ENCODE measurements at places on chromosomes 1 and 21.

GRCh38 chr1:46719689-46720088, 775 bp upstream of the EFCAB14 start:
- DNase-seq, result no peak

GRCh38 chr1:234658138-234658537, 48.2 kb upstream of the IRF2BP2 start:
- no peak for DNase-seq

DNA sequence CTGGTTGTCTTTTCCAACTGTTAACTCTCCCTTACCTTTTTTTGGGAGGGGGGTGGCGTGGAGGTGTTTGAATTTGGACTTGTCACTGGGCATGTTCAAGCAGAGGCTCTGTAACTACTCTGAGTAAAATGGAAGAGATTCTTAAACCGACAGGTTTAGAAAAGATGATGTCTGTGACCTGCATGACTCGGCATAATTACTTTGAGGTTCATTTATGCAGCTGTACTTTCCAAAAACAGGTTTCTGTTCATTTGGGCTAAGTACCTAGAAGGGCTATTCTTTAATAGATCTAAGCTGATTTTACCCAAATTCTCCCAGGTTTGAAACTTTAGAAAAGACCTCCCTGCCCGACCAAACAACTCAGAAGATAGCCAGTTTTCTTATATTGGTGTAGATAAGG, 80.3 kb downstream of the SLC35A3 start:
- DNase-seq, result no peak

DNA sequence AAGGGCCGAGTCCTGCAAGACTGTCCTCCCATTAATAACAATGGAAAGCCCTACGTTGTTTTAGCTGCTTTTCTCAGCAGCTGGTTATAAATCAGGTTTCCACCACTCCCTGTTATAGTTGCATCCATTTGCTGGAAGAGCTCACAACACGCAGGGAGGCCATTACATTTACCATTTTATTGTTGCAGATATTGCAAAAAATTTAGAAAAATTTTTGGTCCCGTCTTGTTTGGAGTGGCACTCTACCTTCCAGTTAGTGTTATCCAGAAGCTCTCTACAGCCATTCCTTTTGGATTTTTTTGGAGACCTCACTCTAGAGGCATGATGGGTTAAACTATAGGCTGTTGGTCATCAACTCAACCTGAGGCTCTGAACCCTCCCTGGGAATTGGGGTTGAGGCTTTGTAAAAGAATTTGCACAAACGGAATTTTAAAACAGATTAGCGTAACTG, 1532.1 kb upstream of the TPTE start:
- no peak for DNase-seq

DNA sequence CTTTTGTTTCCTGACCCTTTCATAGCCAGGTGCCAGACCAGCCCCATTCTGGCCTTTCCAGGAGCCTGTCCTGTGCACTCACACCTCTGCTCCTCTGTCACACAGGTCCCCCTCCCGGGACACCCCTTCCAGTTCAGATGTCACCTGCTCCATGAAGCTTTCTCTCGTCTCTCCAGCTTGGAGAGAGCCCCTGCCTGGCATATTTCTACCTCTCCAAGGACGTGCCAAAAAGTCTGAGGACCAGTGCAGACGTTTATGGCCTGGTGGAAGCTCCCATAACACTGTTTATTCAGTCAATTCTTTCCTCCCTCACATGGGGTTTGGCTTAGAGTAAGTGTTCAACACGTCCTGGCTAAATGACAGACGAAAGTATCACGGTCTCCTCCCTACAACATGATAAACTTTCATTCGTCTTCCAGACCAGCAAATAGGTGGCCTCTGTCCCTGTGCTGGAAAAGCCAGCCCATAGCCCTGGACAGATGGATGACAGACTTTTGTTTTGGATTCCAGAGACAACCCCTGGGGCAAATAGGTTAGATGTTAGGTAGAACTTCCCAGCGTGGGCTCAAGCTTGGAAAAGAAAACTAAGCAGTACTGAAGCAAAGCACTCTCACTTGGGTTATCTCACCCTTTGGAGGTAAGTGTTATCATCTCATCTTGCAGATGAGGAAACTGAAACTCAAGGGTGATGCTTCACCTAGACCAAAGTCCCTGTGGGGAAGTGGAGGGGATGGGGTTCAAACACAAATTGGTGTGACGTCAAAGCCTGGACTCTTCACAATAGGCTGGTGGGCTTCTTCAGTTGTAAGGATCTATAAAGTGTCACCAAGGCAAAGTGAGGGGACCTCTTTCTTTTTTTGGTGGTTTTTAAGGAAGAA, 52.9 kb upstream of the ECE1 start:
- DNase-seq, result no peak

GRCh38 chr1:30603081-30603858, 120.1 kb downstream of the MATN1 start:
- DNase-seq, result no peak

DNA sequence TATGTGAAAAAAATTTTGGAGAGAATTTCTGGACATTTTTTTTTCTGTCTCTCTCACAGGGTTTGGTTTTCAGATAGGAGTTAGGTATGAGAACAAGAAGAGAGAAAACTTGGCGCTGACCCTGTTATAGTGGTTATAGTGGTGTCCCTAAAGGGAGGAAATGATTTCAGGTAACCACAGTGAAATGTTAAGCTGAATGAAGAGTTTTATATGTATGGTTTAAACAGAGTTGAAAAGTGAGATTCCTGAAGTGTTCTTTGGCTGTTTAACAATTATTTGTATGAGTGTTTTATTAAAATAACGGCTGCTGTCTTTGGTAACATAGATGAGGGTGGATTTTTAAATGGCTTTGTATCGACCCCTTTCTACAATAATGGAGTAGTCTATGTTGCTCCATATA, 6.3 kb downstream of the RBM15 start:
- DNase-seq, result no peak

GRCh38 chr1:218666263-218666662, 321.1 kb downstream of the TGFB2 start:
- no peak for DNase-seq

DNA sequence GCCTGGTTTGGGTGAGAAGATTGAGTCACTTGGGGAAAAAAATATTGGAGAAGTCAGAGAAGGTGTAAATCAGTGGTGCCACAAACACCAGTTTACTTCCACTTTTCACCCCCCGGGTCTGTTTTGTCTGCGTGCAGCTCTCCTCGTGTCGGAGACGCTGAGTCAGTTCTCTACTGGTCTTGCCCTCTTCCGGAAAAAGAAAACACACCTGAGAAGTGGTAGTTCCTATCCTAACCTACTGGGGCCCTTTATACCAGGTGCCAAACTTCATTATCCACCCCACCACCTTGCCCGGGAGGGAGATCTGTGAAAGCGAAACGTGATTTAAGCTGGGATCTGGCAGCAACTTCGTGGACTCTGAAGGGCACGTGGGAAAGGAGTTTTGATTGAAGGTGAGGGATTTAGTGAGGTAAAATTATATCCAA, 855 bp upstream of the IVNS1ABP start:
- DNase-seq, result peak; percentile 2

- no peak for DNase-seq
Measured at GRCh38 chr1:237740846-237741245, 149.9 kb downstream of the ZP4 start.

DNA sequence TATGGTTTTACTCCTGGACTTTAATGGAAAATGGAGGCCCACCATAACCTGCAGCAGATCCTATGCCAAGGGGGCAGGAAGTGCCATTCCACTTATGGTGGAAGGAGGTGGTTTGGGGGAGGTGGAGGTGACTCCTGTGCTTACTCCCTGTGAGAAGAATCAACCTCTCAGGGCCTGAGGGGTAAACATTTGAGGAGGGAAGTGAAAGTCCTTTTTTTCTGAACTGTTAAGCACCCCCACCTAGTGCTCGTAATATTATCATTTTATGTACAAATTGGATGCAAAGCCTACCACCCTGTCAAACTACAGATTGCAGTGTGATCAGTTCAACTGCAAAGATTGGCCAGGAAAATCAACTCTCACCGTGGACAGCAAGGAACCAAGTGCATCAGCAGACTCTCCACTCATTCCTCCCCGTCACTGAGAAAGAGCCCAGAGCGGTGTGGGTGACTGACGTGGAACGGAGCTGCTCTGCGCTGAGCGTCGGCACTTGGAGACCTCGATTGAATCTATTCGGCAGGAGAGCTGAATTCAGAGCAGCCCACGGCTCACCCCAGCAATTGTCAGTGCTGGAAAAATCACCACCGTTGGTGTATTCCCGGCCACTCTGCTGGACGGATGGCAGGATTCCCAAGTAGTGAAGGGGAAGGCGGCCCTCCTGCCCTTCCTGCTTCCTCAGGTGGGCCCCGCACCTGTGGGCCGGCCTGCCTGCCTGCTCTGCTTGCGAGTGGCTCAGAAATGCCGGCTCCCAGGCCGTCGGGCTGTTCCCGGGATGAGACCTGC, 46.8 kb upstream of the COX20 start:
- no peak for DNase-seq

- DNase-seq, result no peak
Measured at GRCh38 chr1:90821788-90822359, 104.8 kb upstream of the BARHL2 start.

- no peak for DNase-seq
Measured at GRCh38 chr1:232046451-232047306, 420.1 kb downstream of the DISC1 start.

DNA sequence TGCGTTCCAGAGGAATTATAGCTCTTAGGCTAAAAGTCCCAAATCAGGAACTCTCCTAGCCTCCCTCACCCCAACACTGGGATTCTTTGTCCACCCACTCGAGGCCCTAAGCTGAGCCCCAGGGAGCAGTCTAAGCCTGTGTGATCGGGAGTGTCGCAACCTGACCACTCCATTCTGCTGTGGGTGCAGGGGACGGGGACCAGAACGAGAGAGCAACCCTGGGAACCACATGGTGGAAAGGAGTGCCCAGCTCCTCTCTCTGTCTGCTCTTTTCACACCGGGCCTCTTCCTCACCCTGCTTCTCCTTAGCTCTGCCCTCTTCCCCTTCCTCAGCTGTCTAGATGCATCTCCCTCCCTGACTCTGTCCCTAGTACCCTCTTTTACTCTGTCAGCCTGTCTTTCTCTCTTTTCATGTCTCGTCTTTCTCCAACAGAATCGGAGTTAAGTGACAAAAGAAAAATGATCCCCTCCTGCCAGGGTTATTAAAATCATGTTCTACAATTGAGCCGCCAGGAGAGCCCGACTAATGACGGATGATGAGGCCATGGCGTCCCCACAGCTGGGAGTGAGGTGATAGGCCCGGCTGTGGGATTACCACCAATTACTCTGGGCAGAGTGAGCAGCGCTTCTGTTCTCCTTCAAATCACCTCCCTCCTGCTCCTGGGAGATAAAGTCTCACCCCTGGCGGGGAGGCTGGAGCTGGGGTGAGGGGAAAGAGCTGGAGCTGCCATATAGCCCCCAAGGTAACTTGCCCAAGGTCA, 34.5 kb upstream of the CSF3R start:
- DNase-seq, result no peak

DNA sequence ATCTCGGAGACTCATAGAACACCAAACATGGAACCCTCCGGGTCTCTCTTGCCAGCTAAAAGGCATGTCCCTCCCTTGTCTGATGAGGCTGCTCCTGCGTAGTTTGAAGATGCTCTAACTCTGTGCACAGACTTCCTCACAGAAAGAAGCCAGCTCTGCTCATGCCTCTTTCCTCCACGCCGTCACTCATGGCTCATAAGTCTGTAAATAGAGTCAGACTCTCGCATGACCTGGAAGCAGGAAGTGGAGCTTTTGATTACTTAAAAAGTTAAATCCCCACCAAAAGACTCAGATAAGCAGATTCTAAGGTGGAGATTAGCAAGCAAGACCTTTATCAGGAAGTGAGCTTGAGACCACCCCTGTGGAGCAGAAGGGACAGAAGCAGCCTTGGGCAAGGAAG, 171.6 kb downstream of the TRIM33 start:
- no peak for DNase-seq

GRCh38 chr21:46116776-46117585, 19.1 kb downstream of the COL6A2 start:
- DNase-seq, result no peak
